Fibroblast of skin of left biceps (primary cell): ENCODE measurements at places on chromosomes 5 and 9.

- no peak for DNase-seq
These were observed 1.1 kb downstream of the ELOVL7 start for GRCh38 chr5:60842871-60843385.

DNA sequence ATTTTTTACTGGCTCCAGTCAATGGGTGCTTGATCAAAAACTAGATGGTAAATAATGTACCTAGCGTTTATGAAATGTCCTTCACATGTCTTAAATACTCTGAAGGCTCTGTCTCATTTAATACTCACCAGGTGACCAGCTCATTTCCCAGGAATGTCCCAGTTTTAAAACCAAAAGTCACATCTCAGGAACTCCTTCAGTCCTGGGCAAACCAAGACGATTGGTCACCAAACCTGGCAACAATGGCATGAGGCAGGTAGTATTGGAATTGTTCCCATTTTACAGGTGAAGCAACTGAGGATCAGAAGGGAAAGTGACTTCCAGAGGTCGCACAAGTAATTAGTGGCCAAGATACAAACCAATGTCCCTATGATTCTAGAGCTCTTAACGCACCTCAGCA lies 27.7 kb downstream of the SMIM23 start:
- DNase-seq = no peak

DNA sequence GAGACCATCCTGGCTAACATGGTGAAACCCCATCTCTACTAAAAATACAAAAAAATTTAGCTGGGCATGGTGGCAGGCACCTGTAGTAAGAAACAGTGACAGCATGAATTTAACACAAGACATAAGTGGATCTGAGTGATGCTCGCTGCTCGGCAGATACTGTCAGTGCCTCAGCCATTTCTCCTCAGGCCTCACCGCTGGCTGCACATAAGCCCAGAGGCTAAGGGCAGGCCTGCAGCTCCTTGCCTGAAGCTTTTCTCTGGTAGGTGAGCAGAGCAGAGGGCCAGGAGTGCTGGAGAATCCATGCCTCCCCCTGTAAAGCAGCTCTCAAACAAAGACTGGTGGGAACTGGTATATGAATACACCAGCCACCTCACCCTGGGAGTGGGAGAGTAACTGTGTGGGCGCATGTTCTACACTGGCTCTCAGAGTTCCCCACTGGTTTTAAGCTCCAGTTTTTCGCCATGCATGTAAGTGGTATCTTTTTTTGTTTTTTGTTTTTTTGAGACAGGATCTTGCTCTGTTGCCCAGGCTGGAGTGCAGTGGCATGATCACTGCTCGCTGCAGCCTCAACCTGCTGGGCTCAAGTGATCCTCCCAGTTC lies 10.3 kb upstream of the CD72 start:
- DNase-seq = no peak

DNA sequence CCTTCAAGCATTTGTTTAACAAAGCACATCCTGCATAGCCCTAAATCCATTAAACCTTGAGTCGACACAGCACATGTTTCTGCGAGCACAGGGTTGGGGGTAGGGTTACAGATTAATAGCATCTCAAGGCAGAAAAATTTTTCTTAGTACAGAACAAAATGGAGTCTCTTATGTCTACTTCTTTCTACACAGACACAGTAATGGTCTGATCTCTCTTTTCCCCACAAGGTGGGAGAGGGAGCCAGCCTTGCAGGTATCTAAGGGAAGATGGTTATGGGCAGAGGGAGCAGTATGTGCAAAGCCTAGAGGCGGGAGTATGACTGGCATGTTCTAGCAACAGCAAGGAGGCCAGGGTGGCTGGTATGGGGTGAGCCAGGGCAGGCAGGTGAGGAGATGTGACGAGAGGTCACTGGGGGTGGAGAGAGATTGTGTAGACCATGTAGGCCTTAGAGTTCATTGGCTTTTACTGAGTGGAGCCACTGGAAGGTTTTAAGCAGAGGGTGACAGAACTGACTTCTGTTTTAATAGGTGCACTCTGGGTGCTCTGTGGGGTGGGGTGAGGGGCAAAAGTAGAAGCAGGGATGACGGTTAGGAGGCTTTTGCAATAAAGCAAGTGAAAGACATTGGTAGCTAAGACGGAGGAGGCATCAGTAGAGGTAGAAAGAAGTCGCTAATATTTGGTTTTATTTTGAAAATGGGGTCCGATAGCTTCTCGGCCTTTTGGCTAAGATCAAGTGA lies 5.1 kb upstream of the RPS14 start:
- no peak for DNase-seq

GRCh38 chr5:132283423-132284043 lies 10.7 kb upstream of the SLC22A4 start:
- DNase-seq = no peak

- no peak for DNase-seq
These were observed 27.7 kb upstream of the SLC12A7 start for GRCh38 chr5:1139331-1140170.

DNA sequence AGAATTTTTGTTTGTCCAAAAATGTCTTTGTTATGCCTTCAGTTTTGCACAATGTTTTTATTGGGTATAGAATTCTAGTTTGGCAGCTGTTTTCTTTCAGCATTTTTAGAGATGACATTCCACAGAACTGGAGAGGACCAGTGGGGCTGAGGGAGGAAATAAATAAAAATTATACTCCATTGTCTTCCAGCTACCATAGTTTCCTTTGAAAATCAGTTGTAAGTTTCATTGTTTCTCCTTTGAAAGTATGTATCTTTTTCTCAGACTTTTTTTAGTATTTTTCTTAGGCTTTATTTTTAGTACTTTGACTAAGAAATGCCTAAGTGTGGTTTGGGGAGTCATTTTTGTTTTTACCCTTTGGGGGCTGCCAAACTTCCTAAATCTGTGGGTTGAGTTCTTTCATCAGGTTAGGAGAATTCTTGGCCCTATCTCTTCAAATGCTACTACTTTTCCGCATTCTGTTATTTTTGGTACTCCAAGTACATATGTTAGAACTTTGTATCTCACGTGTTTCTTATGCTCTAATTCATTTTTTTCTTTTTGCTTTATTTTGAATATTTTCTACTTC lies 15.2 kb upstream of the FBLL1 start:
- DNase-seq = no peak

DNA sequence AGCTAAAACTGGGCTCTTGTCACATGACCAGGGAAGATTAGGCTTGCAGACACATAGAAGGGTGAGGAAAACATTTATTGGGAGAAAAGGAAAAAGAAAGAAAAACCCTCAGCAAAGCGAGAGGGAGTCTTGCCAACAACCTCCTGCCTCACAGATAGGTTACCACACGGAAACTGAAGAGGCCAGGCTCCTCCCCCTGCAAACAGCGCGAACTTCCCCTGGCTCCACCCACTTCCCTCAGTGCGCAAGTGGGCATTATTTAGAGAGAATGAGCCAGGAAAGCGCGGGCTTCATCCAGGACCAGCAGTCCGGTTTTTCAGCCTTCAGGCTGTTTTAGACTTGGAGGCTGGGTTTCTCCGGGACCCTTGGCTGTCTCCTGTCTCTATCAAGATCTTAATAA lies 70.3 kb downstream of the STK32A start:
- no peak for DNase-seq

GRCh38 chr9:115170358-115171073 lies 52.6 kb upstream of the TNC start:
- no peak for DNase-seq

- DNase-seq = no peak
These were observed 54.4 kb upstream of the SH3PXD2B start for GRCh38 chr5:172508471-172509404.

GRCh38 chr5:14582797-14583137 lies 1.2 kb downstream of the OTULINL start:
- no peak for DNase-seq

- no peak for DNase-seq
These were observed 2.4 kb downstream of the ACTL7A start for GRCh38 chr9:108864446-108864845.

DNA sequence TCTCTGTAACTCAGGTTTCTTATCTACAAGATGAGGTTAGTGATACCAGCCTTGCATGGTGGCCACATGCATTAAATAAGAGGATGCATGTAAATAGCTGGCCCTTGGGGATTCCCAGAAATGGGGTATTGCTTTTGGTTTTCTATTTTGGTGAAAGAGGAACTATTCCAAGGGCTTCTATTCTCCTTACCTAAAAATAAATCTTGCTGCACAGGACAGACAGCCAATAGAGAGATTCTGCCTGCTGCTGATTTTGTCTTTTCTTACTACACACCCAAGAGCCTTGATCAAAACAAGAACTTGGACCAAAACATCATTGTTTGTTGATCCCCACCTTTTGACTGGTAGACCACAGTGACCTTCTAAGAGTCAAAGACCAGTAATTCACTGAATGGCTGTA lies 161.8 kb downstream of the PJA2 start:
- no peak for DNase-seq

DNA sequence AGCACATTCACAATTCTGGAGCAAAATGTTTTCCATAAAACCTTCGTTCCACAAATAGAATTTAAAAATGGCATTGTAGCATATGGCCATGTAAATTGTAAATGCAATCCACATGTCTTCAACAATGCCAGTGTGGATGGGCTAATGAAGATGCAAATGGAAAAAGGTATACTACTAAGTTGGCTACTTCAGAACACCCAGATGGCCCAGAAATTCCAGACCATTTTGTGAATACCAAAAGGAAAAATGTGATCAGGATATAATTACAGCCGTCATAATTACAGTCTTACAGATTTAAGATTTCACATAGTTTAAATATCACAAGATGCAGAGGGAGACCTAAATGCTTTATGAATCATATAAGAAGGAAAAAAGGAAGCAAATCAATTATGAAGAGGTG lies 117.2 kb downstream of the TSSK1B start:
- DNase-seq = no peak

- no peak for DNase-seq
These were observed 4.1 kb upstream of the NDFIP1 start for GRCh38 chr5:142104491-142104890.

- no peak for DNase-seq
These were observed 207.5 kb upstream of the TBCA start for GRCh38 chr5:77983482-77984199.

DNA sequence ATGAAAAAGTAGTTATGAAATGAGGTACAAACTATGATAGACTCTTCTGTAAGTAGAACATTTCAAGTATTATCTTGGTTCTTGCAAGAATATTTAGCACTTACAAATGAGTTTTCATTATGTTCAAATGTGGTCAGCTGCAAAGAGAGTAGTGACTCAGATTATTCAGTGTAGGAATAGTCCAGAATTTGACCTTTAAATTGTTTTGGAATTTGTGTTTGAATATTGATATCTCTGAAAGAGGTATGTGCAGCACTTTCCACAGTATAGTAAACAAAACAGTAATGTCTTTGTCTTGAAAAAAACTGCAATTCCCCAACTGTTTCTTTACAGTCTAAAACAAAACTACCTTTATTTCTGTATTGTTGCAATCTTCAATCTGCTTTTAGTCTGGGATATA lies 56.1 kb downstream of the WDR70 start:
- DNase-seq = no peak

DNA sequence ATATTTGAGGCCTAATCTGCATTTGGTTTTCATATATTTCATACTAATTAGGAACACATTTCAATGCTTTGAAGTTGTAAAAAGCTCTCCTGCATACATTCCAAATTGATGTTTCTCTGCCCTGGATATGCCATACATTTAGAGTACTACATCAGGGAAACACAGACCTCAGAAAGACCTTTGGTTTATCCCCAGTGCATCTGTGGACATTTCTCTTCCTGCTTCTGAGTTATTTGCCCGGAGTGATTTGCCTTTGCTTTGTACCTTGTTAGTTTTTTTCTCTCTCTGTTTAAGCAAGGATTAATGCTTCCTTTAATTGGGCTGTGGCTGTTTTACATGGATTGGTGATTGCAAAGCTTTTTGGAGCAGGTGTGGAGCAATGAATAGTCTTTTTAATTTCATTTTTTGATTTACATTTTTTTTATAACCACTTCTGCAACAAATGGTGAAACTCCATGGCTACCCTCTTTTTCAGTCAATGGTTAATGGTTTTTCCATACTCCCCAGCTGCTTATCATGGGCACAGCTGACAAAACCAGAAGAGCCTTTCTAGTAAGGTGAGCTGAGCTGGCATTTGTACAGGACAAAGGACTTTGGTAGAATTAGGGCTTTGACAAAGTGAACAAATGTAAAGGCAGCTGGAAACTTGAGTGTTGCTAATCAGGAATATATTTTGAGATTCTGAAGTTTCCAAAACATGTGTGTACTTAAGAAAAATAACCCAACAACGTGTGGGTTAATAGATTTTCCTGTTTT lies 54.2 kb downstream of the ZSWIM6 start:
- DNase-seq = no peak

DNA sequence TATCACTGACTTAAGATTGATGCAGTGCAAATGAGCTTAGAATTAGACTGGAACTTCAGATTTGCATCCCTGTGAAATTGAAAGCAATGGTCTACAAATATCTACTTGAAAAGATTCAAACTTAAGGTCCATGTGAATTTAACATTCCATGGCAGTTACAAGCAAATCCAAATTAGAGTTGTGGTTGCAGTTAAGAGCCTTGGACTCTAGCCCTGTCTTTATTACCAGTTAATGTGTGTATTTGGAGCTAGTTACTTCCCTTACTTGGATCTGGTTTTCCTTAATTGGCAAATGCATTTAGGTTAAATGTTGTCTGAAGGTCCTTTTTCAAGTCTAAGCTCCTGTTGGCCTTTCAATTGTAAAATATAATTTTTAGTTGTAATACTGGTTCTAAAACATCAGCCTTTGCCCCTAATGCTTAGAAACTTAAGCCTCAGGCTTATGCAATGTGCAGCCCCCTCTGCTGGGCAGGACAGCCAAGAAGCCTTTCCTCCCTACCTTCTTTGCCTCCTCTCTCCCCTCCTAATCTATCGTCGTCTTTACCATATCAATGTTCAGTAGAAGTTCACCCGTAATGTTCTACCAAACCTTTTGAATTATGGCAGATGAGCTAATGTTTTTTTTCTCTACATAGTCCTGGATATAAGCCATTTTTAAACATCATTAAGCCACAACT lies 59.5 kb downstream of the ERMP1 start:
- no peak for DNase-seq

- DNase-seq = no peak
These were observed 465.6 kb upstream of the KIF2A start for GRCh38 chr5:61840361-61840760.

- DNase-seq = no peak
These were observed 82.1 kb downstream of the GAPVD1 start for GRCh38 chr9:125343518-125344275.

GRCh38 chr5:149174847-149175234 lies 33.5 kb downstream of the ABLIM3 start:
- no peak for DNase-seq

- no peak for DNase-seq
These were observed 616 bp upstream of the ENC1 start for GRCh38 chr5:74640954-74641734.

GRCh38 chr5:15366676-15367391 lies 133.1 kb upstream of the FBXL7 start:
- DNase-seq = no peak
